ENCODE measurements at places on chromosomes 2 and 18.

DNA sequence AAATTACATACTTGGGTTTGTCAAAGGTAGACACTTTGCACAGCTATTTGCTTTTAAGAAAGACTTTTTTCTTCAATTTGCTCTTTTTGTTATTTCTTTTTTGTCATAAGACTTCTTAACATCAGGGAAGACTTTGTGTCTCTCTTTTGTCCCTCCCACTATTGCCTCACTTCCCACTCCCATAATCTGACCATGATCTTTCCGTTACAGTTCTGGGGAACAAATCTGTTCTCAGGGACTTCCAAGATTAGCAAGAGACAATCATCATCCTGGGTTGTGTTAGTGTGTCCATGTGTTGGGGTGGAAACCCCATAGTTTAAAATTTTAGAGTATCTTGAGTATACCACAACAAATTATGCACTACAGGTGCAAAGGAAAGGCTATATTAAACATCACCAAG is 75.3 kb downstream of the REV1 start:
- DNase-seq = no peak

- no peak for DNase-seq
These were observed 115.9 kb upstream of the TWIST2 start for GRCh38 chr2:238731961-238732360.

DNA sequence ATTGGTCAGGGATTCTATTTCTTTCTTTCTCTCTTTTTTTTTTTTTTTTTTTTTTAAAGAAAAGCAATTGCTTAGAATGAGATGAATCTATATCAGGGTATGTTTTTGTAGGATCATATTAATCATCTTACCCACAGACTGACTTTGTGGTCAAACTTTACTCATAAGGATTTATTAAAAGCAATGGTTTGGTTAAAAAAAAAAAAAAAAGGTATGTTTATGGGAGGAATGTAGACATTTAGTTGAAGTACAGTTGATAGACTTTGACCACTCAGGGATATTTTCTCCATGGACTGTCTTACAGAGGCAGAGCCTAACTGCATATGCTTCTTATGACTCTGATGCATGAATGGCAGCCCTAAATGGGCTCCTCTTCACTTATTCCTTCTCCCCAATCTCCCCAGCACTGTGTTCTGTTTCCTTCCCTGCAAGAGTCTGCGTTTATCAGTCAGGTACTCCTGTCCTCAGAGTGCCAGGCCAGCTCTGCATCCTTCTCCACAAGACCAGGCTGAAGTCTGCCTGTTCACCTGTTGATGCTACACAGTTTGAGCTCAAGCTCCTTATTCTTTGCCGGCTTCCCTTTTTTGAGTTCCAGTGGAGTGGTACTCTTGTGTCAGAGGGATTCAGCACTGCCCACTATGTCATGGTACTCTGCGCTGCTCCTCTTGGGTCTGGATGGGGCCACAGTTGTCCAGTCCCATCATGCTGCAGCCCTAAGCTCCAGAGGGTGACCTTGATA is 24.3 kb downstream of the CRIM1 start:
- DNase-seq = no peak

- no peak for DNase-seq
These were observed 26.5 kb upstream of the INO80C start for GRCh38 chr18:35524226-35524625.

DNA sequence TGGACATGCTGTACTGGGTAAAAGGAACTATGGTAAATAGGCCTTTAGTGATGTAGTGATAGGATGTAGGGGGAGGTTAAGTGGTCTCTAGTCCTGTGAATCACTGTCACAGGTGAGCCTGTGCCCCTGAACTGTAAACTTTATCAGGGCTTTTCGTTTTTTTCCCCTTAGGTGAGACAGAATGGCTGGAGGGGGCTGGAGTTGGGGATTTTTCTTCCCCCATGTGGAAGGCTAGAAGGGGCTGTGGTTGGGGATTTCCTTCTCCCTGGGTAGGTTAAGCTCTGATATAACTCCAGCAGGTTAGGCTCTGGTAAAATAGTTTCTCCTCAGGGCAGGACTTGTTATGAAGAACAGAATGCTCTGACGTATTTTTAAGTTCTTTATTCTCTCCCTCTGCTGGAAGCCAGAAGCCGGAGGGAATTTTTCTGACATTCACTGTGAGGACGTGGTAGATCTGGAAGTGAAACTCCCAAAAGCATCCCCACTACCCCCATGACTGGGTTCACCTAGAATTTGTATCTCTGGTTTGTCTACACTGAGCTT is 28.5 kb downstream of the PIKFYVE start:
- DNase-seq = no peak

- peak; percentile 9 for DNase-seq
These were observed 166.3 kb upstream of the SERTAD2 start for GRCh38 chr2:64819774-64820688.

GRCh38 chr2:37869771-37870170 is 55.3 kb upstream of the RMDN2 start:
- DNase-seq = no peak

DNA sequence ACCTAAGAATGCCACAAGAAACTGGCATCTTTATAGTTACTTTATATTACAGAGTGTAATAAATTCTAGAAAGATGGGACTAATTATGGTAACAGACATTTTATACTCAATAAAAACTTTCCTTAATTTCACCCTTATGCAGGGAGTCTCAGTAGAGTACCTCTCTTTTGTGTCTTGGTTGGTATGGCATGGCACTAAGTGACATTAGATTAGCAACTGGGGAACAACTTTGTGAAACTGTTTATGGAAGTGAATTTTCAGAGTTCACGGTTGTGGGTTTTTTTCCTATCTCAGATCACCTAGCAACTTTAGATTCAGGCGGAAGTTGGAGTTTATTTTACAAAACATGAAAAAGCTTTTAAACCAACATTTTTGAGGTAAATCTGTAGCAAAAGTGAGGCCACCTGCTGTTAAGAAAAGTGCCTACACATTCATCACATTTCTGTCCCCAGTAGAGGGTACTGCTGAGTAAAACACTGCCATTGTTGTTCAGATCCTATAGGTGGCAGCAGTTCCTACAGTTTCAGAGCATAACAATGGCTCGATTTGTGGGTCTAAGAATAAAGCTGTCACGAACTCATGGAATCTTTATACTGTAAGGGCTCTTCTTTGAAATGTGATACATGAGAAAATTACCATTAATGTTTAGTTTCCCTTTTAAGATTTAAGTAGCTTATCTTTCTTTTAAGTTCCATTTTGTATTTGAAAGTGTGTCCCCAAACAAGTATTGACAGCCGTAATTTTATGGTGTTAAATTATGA is 117.6 kb downstream of the CAMKMT start:
- no peak for DNase-seq

- no peak for DNase-seq
These were observed 60.6 kb downstream of the KIF1A start for GRCh38 chr2:240759459-240759858.

GRCh38 chr2:161938335-161938734 is 135.7 kb downstream of the DPP4 start:
- no peak for DNase-seq

GRCh38 chr2:26620031-26620605 is 21.0 kb downstream of the CIB4 start:
- no peak for DNase-seq
